ENCODE measurements at places on chromosomes 11 and 22.

GRCh38 chr11:60912851-60913528 is 968 bp upstream of the TMEM109 start:
- no peak for DNase-seq

DNA sequence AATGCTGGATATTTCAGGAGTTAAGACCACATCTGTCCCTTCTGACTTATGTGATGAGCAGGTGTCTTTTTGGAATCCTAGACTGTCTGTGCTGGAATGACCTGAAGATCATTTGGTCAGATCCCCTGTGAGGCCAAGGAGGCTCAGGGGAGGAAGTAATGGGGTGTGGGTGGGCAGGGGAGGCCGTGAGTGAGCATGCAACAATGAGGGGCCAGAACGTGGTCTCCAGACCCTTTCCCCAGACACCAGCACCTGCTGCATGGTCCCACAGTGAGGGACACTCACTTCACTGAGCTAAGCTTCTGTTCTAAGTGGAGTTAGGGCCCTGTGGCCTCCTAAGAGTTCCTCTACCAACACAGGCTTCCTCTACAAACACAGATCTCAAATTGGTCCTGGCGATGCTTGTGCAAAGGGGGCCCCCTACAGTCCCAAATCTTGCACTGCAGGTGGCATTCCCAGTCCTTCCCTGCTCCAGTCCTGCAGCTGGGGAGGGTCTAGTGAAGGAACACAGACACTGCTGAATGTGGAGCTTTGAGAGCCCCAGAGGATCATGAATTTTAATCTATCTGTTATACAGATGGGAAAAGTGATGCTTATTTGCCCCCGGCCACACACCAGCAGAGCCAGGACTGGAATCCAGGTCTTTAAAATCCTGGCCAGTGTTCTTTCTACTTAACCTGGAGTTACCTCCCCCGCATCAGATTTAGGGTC is 7.4 kb downstream of the USP2 start:
- peak; percentile 75 for DNase-seq

GRCh38 chr11:68936676-68937620 is 33.3 kb downstream of the IGHMBP2 start:
- no peak for DNase-seq

DNA sequence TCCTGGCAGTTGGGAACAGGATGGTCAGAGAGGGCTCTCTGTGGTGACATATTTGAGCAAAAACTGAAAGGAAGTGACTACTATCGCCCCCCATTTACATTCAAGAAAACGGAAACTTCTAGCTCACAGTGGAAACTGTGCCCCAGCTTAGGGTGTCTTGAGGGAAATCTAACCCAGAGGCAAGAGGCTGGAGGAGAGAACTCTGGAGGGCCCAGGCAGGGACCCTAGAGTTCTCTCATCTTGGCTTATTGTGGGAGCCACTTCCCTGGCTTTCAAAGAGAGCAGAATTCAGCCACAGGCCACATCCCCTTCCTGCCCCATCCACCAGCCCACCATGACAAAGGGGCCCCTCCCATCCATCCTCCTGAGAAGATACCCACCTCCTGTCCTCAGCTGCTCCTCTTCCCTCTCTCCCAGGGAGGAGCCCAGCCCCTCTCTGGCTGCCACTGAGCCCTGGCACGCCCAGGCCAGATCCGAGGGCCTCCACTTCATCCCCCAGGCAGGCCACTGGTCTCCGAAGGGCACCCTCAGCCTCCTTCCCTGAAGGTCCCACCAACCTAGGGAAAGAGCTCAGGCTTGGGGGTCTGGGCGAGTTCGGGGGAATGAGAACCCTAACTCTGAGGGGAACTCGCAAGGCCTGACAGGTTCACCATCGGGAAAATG is 1.6 kb upstream of the TMPRSS13 start:
- DNase-seq, result no peak

DNA sequence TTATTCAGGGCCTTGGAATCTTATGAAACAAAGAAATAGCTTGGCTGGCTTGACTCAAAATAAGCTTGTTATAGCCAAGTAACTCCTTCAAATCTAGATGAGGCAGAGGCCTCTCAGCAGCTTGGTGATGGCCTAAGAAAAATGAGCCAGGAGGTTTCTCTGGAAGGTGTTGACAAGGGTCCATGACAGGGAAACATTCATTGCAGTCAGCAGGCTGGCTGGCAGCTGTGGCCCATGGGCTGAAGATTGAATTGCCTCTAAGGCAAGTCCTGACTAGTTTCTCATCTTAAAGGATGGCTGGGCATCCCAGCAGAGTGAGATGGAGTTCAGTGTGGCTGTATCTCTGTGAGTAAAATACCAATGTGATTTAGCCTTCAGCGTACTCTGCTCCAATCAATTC is 441.0 kb downstream of the NELL1 start:
- no peak for DNase-seq

- DNase-seq, result no peak
Observed at GRCh38 chr11:116661056-116661455, 111.7 kb downstream of the BUD13 start.

DNA sequence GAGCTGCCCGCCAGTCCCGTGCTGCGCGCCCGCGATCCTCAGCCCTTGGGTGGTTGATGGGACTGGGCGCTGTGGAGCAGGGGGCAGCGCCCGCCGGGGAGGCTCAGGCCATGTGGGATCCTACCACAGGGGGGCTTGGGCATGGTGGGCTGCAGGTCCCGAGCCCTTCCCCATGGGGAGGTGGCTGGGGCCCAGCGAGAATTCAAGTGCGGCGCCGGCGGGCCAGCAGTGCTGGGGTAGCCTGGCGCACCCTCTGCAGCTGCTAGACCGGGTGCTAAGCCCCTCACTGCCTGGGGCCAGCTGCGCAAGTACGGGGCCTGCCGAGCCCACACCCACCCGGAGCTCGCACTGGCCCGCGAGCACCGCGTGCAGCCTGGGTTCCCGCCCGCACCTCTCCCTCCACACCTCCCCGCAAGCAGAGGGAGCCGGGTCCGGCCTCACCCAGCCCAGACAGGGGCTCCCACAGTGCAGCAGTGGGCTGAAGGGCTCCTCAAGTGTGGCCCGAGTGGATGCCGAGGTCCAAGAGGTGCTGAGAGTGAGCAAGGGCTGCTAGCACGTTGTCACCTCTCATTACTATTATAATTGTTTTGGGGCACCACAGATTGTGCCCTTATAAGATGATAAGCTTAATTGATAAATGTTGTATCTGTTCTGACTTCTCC is 333.2 kb downstream of the CASP12 start:
- no peak for DNase-seq

DNA sequence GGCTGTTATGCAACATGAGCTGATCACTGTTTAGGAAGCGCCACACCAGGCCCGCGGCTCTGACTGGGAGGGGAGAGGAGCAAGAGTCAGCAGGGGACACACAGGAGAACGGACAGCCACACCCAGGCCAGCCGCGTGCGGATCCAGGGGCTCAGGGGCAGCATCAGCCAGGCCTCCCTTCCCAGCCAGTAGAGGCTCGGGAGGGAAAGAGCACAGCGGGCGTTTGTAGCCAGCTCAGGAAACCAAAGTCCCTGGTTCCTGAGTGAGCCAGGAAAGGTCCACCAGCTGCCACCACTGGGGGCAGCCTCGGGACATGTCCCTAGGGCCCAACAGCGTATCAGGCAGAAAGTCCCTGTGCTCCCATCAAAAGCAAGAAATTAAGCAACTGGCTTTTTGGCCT is 71.8 kb upstream of the PITPNB start:
- DNase-seq, result peak; percentile 8

GRCh38 chr11:76597533-76598425 is 72.8 kb downstream of the LRRC32 start:
- no peak for DNase-seq

GRCh38 chr22:22344430-22344829 is 99.8 kb downstream of the VPREB1 start:
- DNase-seq, result no peak

GRCh38 chr22:49824185-49824925 is 3.3 kb downstream of the BRD1 start:
- DNase-seq, result no peak

DNA sequence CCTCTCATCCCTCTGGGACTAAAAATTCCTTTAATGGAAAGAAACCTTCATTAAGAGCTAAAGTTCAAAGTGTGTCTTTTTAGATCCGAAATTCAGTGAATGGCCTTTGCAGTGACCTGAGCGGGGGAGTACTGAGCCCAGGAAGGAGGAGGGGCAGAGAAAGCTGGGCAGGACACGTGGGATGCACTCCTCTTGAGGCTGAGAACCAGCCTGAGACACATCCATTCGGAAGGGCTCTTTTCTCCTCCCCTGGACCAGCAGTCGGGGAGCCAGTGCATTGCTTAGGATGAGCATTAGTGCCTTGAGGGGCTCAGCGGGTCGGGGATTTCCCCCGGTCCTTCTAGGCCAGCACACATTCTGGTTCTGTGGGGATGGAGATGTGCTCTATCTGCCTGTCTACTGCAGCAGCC is 258.9 kb upstream of the B3GAT1 start:
- DNase-seq, result no peak

DNA sequence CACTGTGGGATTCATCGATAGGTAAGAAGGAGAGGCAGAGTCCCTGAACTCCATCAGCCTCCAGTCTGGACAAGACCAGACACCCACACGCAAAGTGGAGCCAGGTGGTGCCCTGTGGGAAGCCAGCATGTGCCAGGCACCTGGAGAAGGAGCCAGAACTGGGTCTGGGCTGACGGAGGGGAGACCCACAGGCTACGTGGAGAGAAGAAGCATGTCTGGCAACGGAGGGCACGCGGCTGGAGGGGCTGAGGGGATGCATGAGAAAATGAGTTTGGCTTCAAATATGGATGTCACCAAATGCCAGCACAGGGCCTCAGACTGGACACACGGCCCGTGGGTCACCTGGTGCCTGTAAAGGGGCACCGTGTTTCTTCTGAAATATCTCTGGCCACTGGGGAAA is 55.7 kb downstream of the LINC01488 start:
- no peak for DNase-seq

DNA sequence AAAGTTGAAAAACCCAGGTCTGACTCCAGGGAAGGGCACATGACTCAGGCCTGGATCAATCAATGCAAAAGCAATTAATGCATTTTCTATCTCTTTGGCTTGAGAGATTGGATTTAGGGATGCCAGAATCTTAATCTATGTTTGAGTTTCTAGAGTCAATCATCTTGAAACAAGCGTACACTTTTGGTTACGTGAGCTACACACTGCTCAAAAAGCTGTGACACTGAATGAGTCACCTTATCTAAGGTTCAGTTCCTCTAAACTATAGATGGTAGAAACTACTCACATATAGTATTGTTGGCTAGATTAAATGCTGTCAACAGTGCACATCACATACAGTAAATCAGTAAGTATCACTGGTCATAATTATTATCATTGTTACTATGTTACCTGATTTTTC is 24.2 kb downstream of the MRE11 start:
- peak; percentile 10 for DNase-seq

DNA sequence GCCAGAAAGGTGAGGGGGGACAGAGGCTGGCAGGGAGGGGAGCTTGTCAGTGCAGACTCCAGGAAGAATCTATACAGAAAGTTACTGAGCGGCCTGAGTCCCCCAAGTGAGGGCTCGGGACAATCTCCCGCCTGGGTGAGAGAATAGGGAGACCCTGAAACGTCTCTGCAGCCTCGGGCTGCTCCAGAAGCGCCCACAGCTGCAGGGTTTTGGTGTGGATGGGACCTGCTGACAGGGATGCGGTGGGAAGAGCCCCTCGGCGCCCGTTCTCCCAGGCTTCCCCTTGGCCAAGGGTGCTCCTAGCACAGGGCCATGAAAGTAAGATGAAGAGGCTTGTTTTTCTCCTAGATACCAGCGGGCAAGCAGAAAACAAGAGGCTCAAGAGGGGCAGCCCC is 743 bp upstream of the RCE1 start:
- DNase-seq, result no peak

- no peak for DNase-seq
Observed at GRCh38 chr11:8325591-8326304, 62.1 kb upstream of the LMO1 start.

- DNase-seq, result no peak
Observed at GRCh38 chr11:112777283-112777751, 183.9 kb upstream of the NCAM1 start.

GRCh38 chr22:43878079-43878795 is 13.6 kb downstream of the PNPLA5 start:
- DNase-seq, result peak; percentile 21

DNA sequence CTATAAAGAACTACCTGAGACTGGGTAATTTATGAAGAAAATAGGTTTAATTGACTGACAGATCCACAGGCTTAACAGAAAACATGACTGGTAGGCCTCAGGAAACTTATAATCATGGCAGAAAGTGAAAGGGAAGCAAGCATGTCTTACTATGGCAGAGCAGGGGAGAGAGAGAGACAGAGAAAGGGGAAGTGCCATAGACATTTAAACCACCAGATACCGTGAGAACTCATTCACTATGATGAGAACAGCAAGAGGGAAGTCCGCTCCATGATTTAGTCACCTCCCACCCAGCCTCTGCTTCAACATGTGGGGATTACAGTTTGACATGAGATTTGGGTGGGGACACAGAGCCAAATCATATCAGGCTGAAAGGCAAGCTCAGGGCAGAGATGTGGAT is 327.1 kb upstream of the DDI1 start:
- no peak for DNase-seq

DNA sequence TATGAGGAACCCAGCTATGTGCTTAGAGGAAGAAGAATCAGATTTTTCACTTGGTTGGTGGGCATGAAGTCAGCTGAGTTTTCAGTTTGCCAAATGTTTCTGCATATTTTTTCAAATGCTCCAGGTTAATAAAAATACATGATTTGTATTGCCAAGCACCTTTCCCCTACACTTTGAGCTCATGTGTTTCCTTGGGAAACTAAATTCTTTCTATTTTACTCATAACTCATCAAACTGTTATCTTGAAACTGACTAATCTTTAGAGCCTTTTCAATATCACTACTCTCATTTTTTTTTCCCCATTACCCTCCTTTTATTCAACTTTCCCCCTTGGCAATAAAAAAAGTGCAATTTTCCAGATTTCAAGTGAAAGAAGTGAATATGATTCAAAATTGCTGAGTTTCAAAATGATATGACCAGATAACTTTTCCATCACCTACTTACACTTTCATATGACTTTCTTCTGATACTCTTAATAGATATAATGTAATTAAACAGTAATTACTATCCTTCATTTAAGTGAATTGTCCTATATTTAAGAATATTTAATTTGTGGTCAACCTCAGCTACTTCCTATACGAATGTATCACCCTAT is 91.9 kb upstream of the SOX6 start:
- peak; percentile 17 for DNase-seq

DNA sequence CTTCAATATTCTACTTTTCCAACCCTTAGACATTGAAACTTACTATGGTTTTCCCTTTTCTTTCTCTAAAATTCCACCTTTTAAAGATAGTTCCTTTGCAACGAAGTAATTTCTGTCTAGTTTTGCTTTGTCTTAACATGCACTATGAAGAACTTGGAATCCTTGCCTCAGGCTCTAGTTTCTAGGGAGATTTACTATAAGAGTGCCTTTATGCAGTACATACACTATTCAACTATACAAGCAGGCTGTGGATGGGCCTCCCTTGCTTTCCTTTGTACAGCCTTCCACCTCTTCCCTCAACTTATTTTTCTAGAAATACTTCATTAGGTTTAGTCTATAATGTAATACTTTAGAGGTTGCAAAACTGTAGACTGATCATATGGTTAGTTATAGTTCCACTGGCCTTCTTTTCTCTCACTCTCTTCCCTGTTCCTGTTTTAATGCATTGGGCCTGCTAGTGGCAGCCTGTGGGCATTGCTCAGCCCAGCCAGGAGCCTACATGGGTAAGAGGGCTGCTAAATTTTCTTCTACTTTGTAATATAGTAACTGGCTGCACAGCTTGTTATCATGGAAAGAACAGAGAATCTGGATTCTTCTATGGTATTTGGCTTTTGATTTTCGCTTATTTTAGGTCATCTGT is 100.2 kb downstream of the C11orf87 start:
- DNase-seq, result no peak

- DNase-seq, result no peak
Observed at GRCh38 chr11:7489376-7489775, 4.1 kb downstream of the OLFML1 start.

- no peak for DNase-seq
Observed at GRCh38 chr11:63737718-63738117, 30.9 kb downstream of the ZFTA start.
